Putamen (tissue), 1 donor: ENCODE measurements at places on chromosomes 1 and 21.

GRCh38 chr1:200253774-200254495 lies 155.9 kb downstream of the ZNF281 start:
- no peak for DNase-seq

GRCh38 chr1:91243171-91243570 lies 161.5 kb downstream of the HFM1 start:
- no peak for DNase-seq

DNA sequence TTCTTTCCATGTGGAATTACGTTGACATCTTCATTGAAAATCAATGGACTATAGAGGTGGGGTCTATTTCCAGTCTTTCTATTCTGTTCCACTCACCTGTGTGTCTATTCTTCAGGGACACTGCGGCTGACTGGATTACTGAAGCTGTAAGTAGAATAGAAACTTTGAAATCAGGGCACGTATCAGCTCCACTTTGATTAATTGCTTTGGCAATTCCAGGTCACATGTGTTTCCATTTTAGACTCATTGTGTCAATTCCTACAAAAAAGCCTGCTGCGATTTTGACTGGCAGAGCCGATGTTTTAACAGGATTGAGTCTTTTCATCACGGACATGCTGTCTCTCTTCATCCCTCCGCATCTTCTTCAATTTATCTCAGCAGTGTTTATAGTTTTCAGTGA lies 20.9 kb upstream of the RNF223 start:
- peak; percentile 63 for DNase-seq

DNA sequence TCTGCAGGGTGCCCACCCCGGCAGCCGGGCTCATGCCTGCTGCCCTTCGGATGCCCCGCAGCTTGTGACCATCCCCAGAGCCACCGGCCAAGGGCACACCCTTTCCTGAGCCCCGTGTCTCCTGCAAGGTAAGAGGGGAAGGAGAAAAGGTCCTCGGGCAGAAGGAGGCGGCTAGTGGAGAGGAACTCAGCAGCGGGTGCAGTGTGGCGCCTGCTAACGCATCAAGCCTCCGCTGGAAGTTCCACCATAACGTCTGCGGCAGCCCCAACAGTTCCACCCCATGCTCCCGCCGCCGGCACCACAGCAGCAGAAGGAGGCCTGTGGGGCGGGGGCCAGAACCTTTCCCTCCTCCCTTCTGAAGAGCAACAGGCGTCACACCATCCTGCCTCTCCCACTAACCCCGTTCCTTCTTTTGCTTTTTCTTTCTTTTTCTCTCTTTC lies 990 bp downstream of the VWA5B1 start:
- DNase-seq, result no peak

- DNase-seq, result peak; percentile 71
These were observed 7.5 kb downstream of the MINDY1 start for GRCh38 chr1:150999051-150999674.

- no peak for DNase-seq
These were observed 6.8 kb downstream of the SPRR5 start for GRCh38 chr1:152953761-152954160.
